Frontal cortex (tissue), 4 donors: ENCODE measurements at places on chromosomes 5 and 9. TPM values are rescaled to one million over a fixed set of nuclear protein-coding genes. Genes with fewer than 3 reads are reported as not detected.
A peak's percentile ranks its signal among the peaks of the same experiment; 100 is the strongest.

The HTR4 gene
- 1.2 TPM for total RNA-seq

The CEP72 gene
- 4.5 TPM for total RNA-seq

The ZNF462 gene
- total RNA-seq: 108 TPM

DNA sequence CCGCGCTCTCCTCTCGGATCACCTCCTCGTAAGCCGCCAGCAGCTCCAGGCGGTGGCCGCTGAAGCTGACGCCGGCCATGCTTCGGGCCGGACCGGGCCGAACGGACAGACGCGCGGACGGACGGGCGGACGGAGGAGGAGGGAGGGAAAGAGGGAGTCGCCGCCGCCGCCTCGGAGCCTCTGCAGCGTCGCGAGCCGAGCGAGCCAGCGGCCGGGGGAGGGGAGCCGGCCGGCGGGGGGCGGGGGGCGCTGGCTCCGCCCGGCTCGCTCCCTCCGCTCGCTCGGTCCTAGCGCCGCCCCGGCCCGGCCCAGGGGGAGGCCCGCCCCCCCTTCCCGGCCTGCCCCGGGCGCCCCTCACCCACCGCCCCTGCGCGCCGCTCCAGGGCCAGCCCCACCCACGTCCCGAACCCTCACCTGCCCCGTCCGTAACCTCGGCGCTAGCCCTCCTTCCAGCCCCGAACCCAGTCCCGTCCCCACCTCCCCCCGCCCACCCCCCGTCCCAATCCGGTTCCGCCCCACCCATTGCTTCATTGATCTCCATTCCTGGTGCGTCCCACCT, at the start of gene DBN1:
Gene DBN1, minus strand, starts transcription at position 192 of the 559 bp plus-strand sequence. Its CDS starts 113 bp downstream, at position 79.
- peak; percentile 89 for DNase-seq

DNA sequence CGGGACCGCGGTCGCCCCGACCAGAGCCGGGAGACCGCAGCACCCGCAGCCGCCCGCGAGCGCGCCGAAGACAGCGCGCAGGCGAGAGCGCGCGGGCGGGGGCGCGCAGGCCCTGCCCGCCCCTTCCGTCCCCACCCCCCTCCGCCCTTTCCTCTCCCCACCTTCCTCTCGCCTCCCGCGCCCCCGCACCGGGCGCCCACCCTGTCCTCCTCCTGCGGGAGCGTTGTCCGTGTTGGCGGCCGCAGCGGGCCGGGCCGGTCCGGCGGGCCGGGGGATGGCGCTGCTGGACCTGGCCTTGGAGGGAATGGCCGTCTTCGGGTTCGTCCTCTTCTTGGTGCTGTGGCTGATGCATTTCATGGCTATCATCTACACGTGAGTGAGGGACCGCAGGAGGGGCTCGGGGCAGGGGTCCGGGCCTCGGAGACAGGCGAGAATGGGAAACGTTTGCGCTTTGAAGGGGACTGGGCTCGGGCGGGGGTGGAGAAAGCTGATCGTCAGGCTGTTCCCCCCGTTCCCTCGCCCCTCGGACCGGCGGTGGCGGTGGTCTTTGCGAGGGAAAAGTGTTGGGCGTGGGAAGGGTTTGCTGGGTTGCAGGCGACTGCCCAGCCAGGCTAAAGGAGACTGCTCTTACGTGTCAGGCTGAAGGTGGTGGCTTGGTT, 457 bp downstream of the UGCG start:
- DNase-seq: peak; percentile 86

DNA sequence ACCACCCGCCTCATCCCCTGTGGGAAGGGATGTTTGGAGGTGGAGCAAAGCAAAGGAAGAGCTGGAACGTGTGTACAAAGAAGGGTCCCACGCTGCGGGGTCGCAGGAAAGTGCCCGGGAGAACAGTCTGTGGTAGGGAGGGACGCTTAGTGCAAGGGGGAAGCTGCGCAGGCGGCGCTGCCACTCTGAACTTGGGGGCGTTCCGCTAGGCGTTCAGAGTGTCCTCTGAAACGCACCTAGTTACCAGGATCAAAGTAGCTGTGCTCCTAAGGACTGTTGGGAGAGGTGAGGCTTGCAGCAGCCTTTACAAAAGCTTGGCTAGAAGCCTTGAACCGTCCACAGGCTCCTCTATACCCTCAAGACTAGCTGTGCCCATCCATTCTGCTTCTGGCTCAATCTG, 29.3 kb upstream of the PDE8B start:
- no peak for DNase-seq

- DNase-seq: no peak
These were observed 55.9 kb downstream of the AHRR start for GRCh38 chr5:377326-377981.

DNA sequence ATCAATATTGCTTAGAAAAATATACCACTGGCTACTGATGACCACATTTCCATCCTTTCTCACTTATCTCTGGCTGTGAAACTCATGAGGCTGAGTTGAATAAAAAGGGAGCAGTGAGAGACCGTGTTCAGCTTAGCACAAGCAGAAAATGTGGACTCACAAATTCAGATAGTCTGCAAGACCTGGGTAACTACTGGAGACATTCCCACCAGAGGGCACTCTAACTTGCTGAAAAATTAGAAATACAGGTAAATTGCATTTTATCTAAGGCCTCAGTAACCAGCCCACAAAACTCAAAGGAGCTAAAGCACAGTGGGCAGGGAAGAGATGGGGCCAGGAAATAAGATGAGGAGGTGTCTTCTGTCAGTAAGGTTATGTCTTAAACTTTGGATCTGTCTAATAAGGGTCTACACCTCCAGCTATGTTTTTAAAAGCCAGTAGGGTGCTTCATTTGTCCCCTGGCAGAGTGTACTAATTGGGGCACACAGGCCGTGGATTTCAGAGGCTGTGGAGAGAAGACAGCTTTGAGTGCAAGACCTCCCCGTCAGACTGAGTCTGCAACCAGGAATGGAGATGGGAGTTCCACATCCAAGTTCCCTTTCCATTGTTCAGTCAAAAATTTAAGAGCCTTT, 8.7 kb upstream of the NDUFB6 start:
- no peak for DNase-seq

GRCh38 chr5:14415698-14416074, 165.9 kb upstream of the OTULINL start:
- no peak for DNase-seq

GRCh38 chr5:40649463-40650030, 30.2 kb upstream of the PTGER4 start:
- no peak for DNase-seq

- no peak for DNase-seq
These were observed 192.4 kb upstream of the PUM3 start for GRCh38 chr9:3036333-3036700.

GRCh38 chr5:674630-675011, 18.5 kb downstream of the TPPP start:
- DNase-seq: peak; percentile 61

DNA sequence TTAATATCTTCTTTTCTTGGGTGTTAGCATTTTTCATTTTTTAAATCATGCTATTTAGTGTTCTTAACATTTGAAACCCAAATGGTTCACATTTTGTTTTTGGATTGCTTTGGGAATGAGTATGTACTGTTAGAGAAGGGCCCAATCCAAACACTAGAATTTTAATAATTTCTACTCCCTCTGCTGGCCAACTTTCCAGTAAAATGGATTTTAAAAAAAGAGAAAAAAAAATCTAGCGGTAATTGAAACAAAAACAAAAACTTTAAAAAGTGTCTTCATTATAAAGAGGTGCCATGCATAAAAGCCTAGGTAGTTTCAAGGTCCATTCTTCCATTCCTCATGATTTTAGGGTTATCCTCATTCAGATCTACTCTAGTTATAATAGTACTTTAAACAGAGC, 32.1 kb upstream of the RICTOR start:
- DNase-seq: no peak

DNA sequence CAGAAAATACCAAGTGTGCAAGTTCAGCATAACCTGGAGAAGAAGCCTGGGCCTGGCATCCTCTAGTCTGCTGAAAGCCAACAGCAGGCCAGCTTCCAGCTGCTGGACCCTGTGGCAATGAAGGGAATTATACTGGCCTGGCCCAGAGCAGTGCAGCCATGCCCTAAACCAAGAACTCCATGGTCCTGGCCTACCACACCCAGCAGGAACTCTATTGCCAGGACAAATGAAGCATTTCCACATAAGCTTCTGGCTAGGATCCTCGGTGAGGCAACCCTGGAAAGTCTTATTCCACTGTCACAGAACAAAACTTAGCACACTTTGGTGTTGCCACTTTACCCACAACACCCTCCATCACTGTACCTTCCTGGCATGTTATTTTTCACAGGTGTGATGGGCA, 35.5 kb downstream of the CDK5RAP2 start:
- DNase-seq: no peak
